ENCODE measurements at places on chromosomes 16 and 17.

DNA sequence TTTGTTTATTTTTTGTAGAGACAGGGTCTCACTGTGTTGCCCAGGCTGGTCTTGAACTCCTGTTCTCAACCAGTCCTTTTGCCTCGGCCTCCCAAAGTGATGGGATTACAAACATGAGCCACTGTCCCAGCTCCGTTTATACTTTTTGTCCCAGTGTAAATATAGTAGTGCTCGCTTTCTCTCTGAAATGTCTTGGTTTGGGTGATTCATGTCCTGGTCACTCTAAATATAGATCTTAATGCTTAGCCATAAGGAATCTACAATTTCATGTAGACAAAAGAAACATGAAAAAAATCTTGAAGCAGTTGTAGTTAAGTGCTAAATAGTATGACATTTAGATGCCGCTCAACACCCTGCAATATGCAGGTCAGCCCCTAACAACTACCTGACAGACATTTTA lies 126.9 kb downstream of the KATNIP start:
- no peak for DNase-seq

DNA sequence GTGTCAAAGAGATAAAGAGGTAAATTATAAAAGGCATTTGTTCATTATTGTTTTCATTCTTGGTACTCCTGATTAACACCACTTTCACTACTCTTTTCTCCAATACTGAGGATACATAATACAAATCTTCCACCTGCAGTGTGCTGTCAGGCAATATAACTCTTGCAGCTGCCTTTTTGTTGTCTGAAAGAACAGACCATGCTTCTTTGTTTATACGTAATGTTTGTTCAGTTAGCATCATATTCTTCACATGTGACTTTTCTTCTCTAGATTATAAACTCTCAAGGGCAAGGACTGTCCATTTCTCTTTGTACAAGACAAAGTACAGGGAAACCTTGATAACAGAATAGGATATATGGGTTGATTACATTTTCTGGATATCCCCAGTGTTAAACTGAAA lies 14.2 kb upstream of the ABCC11 start:
- DNase-seq: no peak

DNA sequence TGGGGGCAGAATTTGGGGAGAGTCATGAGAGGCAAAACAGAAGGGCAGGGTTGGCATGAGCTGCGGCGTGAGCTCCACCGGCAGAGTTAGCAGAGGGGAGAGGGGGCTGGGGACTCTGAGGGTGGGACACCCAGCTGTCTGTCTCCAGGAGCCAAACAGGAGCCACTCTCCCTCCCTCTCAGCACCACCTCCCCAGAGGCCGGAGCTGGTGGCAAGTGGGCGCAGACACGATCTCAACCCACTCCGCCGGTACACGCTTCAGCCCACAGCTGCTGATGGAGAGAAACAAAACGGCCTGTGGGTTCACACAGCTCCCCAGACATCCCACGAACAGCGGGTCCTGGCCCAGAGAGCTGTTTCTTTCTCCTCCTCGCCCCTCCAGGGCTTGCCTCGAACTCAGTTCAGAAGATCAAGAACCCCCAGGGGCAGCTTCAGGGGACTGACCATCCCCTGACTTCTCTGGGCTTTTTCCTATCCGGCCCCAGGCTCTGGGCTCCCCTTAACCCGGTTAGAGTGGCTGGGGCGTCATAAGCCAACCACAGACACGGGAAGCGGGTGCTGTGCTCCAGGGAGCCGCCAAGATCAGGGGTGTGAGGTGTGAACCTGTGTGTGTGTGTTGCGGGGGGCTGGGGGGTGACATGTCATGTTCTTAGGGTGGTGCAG lies 7.6 kb downstream of the RHBDF2 start:
- no peak for DNase-seq

DNA sequence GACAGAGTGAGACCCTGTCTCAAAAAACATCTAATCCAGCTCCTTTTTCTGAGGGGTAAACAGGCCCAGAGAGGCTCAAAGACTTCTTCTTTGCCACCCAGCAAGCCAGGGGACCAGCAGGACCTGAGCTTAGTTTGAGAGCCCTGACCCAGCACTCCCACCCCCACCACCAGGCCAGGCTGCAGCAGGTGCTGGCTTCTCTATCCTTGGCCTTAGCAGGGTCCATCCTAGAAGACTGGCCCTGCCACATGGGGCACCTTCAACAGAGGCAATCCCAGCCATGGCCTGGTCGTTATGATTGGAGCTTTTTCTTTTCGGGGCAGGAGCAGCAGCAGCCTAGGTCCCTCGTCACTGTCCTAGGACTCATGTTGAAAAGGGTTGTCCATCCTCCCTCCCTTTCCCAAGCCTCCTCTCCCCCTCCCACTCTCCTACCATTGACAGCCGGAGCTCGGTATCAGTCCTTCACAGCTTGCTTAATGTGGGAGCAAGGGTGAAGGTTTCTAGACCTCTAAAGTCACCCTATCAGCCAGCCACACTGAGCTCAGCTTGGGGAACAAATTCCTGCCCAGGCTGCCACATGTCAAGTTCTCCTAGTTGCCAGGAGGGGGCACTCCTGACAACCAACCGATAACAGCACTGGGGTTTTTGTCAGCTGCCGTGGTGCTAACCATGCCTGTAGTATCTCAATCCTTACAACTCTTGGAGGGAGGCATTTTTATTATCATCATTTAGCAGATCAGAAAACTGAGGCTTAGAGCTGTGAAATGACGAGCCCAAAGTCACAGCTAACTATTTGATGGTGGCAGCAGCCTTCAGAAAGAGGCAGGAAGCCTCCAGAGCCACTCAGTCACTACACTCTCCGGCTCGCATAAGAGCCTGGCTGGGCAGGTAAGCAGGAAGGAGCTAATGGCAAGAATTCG lies 11.2 kb downstream of the MRPL27 start:
- peak; percentile 40 for DNase-seq

- no peak for DNase-seq
These were observed 19.6 kb downstream of the AKAP10 start for GRCh38 chr17:19958023-19958422.

DNA sequence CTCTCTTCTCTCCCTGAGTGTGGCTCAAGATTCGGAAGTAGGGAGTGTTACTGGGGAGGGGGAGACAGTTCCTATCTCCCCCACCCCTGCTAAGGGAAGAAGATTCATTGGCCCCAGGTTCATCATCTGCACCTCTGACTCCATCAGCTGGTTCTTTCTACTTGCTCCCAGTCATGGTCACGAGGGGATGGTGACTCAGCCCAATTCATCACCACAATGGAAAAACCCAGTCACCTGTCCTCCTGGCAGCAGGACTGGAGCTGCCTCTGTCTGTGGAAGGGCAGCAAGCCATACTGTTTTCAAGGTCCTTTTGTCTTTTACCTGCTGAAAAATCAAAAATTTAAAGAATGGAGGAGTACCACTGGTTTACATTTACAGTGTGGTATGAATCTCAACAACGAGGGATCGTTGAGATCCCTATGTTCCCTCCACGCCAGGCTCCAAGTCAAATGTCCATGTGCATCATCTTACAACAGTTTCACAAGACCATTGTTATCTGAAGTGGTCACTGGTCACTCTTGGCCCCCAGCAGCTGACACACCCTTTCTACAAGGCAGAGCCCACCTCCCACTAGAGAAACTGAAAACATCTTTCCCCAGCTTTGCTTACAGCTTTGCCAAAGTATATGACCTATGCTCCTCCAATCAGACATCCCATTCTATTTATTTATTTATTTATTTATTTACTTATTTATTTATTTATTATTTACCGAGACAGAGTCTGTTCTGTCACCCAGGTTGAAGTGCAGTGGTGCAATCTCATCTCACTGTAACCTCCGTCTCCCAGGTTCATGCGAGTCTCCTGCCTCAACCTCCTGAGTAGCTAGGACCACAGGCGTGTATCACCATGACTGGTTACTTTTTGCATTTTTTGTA lies 40.4 kb upstream of the NDRG4 start:
- peak; percentile 26 for DNase-seq

- no peak for DNase-seq
These were observed 1.8 kb upstream of the NUBP1 start for GRCh38 chr16:10741844-10742243.

DNA sequence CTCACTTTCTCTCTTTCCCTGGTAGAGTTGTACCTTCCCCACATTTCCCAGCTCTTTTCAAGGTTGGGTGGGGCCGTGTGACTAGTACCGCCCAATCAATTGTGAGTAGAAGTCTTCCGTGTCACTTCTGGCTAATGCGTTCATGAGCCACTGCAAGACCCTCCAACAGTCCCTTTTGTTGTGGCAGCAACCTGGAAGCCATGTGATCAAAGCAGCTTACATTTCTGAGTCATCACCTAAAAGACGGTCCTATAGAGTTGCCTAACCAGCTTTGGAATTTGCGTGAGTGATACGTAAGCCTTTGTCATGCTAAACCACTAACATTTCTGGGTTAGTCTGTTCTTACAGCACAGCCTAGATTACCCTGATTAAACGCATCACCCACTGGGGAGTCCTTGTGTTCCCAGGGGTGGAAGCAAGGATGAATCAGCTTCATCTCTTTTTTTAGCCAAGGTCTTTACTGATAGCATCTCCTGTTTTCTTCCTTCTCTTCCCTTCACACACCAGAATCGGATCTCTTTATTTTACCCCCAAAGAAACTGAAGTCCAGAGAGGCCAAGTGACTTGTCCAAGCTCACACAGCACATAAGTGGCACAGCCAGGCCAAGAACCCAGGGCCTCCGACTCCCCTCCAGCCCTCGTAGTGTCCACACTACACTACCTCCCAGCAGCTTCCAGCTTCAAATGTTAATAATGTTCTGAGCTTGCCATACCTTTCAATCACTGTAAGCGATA lies 366.3 kb upstream of the XYLT1 start:
- DNase-seq: no peak

- no peak for DNase-seq
These were observed 42.9 kb downstream of the GAS7 start for GRCh38 chr17:10155371-10156076.

GRCh38 chr17:46192439-46193150 lies 634 bp downstream of the KANSL1 start:
- DNase-seq: peak; percentile 45

- peak; percentile 11 for DNase-seq
These were observed 698 bp downstream of the UBE2G1 start for GRCh38 chr17:4365628-4366326.

DNA sequence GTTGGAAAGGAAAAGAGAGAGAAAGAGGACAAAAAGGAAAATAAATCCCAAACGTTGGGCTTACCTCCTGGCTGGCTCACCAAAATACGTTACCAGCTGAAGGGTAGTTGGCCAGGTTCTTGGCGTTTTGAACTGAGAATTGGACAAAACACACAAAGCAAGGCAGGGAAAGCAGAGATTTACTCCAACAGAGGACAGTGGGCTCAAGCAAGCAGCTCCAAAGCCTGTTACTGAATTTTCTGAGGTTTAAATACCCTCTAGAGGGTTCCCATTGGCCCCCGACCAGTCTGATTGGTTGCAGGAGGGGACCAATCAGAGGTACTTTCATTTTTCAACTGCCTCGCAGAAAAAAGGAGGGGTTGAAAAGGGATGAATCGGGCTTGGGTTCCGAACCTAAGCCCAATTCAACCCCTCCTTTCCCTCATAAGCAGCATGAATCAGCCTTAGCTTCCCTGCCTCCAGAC lies 55.6 kb upstream of the ALOX12 start:
- no peak for DNase-seq

- no peak for DNase-seq
These were observed 9.7 kb downstream of the DRC7 start for GRCh38 chr16:57704011-57704904.

DNA sequence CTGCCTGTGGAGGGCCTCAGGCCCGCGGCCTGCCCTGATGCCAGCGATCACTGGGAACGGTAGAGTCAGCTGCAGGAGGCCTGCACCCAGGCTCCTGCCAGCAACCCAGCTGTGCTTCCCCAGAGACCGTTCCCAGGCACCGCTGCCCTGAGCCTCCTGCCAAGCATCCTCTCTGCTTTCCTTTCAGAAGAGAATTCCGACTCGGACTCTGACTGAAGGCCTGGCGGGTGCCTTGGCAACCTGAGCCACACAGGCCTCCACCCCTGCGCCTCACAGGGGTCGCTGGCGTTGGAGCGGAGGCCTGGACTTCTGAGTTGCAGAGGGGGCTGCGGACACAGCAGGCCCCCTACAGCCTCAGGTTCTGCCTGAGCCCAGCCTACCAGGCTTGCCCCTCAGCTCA lies 7.9 kb downstream of the CMTM3 start:
- no peak for DNase-seq

- DNase-seq: no peak
These were observed 110.4 kb downstream of the MAP2K6 start for GRCh38 chr17:69524854-69525253.

DNA sequence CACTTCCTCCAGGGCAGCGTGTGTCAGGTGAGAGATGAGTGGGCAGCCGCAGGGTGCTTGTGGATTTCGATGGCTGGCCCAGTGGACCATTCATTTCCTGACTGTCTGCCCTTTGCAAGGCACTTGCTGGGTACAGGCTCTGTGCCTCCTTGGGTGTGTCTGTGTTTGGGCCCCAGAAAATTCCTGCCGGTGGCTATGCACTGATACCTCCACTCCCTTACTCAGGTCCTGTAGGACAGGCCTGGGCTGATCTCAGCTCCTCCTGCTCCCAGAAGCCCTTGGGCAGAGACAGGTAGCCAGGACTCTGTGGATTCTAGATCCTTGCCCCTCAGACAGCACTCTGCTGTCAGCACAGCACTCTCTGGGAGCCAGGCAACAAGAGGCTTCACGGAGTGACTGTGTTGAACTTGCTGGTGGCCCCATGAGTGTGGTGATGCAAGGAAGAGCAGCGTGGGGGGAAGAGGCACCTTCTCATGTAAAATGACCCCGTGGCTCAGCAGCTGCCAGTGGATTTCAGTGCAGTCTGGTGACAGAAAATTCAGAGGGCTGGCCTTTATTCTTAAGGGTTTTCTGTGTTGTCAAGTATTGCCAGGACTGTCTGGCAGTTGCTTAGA lies 29.0 kb downstream of the PGS1 start:
- DNase-seq: no peak

GRCh38 chr17:49730078-49730784 lies 22.5 kb upstream of the SLC35B1 start:
- no peak for DNase-seq

DNA sequence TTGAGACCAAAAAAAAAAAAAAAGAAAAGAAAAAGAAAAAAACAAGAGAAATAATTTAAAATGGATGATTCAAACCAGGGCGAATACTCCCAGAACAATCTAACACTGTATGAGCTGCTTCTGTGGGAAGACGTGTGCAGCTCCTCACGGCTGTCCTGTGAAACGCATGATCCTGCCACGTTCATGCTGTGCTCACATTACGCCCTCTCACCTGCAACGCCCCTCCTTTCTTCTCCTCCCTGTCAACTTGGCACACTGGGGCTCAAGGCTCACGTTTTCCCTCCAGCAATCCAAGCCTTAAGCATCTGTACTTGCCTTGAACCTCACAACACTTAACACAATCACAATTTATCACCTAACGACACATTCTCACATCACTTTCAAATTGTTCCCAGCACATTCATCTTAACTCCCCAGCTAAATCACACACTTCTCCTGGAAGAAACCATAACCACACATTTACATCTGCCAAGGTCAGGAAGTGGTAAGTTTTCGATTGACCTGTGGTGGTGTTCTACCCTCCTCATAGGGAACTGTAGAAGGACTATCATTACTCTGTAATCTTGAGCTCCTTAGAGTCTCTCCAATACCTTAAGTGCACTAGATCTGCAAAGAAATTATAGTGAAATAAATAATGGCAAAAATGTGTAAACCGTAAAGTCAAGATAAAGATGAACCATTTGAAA lies 29.1 kb downstream of the MBTPS1 start:
- DNase-seq: no peak

GRCh38 chr16:1069154-1069553 lies 3.4 kb upstream of the SSTR5 start:
- no peak for DNase-seq

GRCh38 chr16:48537275-48537674 lies 72.7 kb downstream of the N4BP1 start:
- no peak for DNase-seq

- no peak for DNase-seq
These were observed 100.5 kb upstream of the HS3ST3A1 start for GRCh38 chr17:13702266-13702665.

- peak; percentile 71 for DNase-seq
These were observed 24.3 kb upstream of the ZNF750 start for GRCh38 chr17:82863941-82864712.

Measured in activated T-cell treated with anti-CD3 and anti-CD28 coated beads for 4 hours (primary cell).